ENCODE measurements at places on chromosomes 2 and 18. TPM values are rescaled to one million over a fixed set of nuclear protein-coding genes. Genes with fewer than 3 reads are reported as not detected.

Gene SIX2
- total RNA-seq: not detected

- DNase-seq: no peak
- H3K4me3 ChIP-seq: no peak overlapping the region
- no peak overlapping the region for H3K27ac ChIP-seq
Measured at GRCh38 chr2:181143790-181144300, 163.4 kb downstream of the UBE2E3 start.

DNA sequence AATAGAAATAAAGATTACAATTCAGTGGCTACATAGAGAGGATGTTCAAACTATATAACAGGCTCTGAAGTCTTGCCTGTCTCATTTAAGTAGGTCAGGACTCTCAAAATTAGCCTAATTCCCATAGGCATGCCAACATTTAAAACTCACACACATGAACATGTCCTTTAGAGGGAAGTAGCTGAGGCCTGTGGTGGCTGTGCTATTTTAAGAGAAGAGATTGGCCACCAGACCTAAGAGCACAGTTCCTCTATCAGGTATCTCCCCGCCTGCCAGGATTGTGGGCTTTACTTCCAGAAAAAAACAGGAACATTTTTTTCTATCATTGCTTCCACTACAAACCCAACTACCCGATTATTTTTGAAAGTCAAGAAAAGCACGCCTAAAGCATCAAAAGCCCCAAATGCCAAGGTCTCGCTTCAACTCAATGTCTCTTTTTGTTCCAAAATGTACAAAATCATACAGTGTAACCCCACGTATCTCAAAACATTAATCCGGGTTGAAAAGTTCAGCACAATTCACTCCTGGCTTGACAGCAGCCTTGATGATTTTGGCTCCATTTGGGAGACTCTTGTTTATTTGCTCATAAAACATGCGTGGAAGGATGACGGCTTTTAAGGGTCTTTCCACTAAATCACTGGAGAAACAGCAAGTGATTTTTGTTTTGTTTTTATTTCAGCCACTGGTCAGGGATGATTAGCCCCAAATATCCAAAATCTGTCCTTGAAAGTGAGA lies 15.3 kb downstream of the FHL2 start:
- H3K36me3 ChIP-seq: no peaks in the 10 kb centered on the region
- no peaks in the 10 kb centered on the region for H3K27me3 ChIP-seq
- no peak overlapping the region for H3K27ac ChIP-seq
- H3K4me3 ChIP-seq: no peak overlapping the region
- DNase-seq: no peak
- H3K4me1 ChIP-seq: no peaks in the 10 kb centered on the region

GRCh38 chr2:72896446-72896845 lies 9.2 kb downstream of the SPR start:
- no peak for DNase-seq
- H3K27ac ChIP-seq: no peak overlapping the region
- H3K36me3 ChIP-seq: no peaks in the 10 kb centered on the region
- H3K27me3 ChIP-seq: peaks cover 74% of the 10 kb centered on the region
